Right hindlimb (tissue), 1 donor: ENCODE measurements at places on chromosomes 16 and 17.

DNA sequence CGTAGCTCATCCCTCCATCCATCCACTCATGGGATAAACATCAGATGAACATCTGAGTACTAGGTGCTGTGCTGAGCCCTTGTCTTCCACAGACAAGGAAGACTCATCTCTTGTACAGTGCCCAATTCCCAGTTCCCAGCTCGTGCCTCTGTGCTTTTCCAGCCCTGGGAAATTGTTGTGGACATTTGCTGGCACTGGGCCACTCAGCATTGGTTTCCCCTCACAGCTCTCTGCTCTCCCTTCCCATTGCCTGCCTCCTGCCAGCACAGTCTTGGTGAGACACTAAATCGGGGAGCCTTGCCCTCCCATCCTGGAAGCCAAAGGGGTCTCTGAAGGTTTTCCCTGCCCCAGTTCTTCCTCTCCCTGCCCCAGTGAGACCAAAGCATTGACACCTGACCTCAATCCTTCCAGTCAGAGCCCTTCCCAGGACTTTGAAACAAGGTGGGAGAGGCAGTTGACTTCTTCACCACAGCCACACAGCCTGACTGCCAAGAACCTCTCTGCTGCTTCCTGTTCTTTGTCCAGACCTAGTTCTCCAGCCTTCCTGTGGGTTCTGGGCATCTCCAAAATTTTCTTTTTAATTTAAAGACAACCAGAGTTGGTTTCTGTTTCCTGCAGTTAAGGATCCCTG is 50.2 kb downstream of the WSB1 start:
- DNase-seq, result peak; percentile 57

DNA sequence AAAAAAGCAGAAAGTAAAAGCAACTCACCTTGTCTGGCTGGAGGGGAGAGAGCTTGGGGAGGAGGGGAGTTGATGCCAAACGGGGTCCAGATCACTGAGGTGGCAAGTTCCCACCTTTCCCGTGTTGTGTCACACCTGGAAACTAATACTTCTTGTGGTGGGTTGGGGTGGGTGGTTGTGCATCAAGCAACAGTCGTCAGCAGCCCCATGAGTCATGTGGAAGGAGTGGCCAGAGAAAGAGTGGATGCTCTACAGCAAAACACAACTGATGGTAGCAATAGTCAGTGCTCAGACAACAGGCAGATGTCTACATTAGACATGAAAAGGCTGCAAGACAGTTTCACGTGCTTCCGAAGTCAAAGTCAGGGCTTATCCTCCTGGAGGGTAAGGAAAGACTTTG is 35.4 kb downstream of the ARSG start:
- DNase-seq, result no peak

DNA sequence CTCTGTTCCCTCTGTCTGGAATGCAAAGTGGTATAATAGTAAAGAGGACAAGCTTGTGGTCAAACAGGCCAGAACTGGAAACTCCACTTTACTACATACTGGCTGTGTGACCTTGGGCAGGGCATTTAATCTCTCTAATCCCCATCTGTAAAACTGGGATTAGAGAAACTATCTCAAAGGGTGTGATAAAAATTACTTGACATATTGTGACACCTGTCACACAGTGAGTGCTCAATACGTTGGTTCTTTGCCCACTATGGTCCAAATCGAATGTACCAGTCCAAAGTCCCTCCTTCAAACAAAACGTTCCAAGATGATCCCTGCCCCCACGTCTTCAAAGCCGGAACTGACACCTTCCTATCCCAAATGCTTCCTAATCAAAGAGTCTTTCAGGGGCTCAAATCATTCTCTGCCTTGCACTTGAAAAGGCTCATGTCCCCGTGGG is 734 bp downstream of the PGAP3 start:
- no peak for DNase-seq

DNA sequence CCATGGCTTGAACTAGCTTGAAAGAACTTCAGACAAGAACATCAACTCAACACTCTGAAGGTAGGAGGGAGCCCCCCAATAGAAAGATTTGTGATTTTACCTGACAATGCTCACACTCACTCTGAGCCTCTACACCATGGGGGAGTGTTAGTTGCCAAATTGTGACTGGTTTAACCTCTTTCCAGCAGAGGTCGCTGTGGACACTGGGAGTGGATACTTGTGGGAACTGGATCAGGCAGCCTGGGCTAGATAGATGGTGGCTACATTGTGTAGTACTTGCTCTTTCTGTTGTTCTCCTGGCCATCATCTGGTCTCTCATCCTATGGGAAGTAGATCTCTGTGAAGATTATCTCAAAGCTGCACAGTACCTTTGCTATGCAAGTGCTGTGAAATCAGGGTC is 2.9 kb downstream of the SMPD3 start:
- DNase-seq, result no peak

GRCh38 chr17:29586676-29587469 is 2.6 kb downstream of the GIT1 start:
- peak; percentile 17 for DNase-seq

DNA sequence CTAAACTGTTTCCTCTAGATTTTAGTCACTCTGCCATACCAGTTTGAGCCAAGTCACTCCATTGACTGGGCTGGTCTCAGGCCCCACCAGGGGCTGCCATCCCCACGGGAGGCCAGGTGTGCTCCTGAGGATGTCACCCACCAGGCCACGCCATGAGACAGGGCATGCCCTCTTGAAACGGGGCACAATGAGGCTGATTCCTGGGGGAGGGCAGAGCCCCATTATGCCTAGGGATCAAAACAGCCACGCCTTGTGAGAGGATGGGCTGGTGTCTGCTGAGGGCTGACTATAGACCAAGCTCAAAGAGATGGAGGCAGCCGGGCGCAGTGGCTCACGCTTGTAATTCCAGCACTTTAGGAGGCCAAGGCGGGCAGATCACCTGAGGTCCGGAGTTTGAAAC is 21.5 kb downstream of the GINS2 start:
- no peak for DNase-seq

DNA sequence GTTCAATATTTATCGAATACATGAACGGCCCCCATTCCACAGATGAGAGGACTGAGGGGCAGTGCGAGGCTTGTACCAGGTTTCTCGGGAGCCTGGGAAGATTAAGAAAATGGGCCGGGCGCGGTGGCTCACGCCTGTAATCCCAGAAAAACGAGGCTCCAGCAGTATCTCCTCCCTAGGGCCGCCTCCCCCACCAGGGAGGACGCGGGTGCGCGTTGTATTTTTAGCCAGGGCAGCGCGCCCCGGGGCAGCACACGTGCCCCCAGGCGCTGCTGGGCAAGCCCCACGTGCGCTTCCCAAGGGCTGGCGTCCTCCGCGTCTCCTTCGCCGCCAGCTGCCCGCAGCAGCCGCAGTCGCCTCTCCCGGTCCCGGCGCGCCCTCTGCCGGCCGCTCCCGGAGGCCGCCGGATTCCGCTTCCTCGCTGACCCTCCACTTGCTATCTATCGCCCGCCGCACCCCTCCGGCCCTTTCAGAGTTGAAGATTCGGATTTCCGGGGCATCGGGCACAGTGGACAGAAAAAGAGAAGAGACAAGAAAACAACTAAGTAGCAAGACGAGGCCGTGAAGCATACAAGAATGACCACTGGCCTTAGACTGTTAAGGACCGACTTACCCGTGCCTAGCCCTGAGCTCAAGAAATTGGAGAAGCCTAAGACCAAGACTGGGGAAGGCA is 1.9 kb upstream of the YBX2 start:
- peak; percentile 84 for DNase-seq

- DNase-seq, result peak; percentile 55
Measured at GRCh38 chr17:37148156-37148555, 199.4 kb downstream of the AATF start.

GRCh38 chr17:58112970-58113631 is 29.9 kb downstream of the DYNLL2 start:
- peak; percentile 74 for DNase-seq

GRCh38 chr16:55642611-55643010 is 13.2 kb upstream of the SLC6A2 start:
- DNase-seq, result no peak

DNA sequence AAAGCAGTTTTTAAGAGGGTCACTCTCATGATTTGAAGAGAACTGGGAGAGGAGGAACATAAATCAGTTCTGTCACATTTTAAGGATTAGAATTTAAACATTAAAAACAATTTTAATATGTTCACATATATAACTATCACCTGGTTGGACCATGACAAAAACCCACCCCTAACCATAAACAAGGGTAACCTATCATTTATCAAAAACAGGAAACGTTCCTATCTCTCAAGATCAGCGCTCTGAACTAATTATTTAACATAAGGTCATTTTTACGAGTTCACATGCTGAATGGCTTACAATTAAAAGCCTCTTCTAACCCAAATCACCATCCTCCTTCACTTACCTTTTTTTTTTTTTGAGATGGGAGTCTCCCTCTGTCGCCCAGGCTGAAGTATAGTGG is 45.0 kb downstream of the KANSL1 start:
- DNase-seq, result no peak

DNA sequence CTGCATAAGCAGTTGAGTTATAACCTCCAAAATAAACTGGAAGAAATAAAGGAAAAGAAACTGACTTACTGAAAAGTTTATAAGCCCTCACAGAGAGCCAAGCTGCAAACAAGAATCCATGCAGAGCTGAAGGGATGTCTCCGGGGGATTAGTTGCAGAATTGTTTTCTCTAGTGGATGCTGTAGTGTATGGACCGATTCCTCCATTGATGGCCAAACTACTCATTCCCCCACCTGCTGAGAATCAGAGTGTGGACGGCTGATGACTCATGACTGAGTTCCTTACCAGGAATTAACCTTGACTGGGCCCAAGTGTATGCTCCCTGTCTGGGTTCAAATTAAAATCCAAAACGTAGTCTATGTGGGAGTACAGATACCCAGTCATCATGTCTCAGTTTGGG is 93.9 kb upstream of the CDH8 start:
- no peak for DNase-seq

DNA sequence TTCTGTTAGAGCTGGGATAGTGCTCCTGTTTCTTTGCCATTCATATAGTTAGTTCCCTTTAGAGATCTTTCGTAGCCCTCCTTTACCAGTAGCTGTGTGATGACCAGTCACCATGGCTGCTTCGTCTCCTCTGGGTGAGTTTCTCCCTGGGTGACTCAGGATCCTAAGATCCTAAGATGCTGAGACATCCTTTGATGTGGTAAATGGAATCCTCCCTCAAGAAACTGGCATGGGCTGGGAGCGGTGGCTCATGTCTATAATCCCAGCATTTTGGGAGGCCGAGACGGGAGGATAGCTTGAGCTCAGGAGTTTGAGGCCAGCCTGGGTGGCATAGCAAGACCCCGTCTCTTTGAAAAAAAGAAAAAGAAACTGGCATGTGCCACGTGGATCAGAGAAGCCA is 5.9 kb downstream of the PHAF1 start:
- no peak for DNase-seq

GRCh38 chr17:77453613-77454241 is 313.0 kb downstream of the SEC14L1 start:
- no peak for DNase-seq

DNA sequence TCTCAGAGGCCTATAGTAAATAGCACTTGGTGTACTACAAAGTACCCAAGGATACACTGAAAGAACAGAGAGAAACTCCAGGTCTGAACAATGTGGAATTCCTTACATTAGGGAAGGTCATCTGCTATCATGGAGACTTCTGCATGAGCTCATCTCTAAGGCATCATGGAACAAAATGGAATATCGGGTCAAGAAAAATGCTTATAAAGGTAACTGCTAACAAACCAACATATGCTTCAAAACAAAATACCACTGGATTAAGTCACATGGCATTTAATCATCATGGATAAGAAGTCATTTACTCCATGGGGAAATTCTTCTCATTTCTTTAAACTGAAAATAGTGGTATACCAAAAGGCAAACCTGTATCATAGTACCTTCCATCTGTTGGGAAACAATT is 34.2 kb downstream of the TXNDC11 start:
- DNase-seq, result no peak

DNA sequence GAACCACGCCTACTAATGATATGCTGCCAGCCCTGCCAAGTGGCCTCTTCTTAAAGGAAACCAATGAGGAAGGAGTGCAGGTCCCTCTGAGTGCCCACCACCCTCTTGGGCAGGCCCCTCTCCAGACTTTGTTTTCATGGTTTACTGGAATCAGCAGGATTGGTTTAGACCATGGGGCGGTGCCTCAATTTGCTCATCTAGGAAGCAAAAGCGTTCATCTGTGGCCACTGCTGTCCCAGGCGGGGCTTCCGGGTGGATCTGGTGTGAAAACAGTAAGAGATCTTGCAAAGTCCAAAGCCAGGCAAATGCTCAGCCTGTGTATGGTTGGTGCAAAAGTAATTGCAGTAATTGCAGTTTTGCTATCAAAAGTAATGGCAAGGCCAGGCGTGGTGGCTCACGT is 71.3 kb downstream of the AMFR start:
- peak; percentile 6 for DNase-seq

DNA sequence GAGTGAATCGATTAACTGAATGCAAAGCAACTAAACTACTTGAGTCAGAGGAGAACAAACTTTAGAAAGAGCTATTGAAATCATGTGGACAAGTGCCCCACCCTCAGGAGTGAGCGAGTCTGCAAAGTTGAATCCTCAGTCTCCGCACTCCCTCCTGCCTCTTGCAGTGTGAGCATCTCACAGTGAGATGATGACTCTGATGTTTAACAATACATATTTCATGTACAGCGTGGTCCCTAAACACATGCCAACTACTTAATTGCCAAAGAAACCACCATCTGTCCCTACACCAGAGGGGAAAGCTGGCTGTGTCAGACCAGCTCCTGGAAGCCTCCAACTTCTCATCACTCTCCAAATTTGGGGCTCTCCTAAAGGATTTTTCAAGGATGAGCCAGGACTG is 31.2 kb downstream of the PIMREG start:
- no peak for DNase-seq

DNA sequence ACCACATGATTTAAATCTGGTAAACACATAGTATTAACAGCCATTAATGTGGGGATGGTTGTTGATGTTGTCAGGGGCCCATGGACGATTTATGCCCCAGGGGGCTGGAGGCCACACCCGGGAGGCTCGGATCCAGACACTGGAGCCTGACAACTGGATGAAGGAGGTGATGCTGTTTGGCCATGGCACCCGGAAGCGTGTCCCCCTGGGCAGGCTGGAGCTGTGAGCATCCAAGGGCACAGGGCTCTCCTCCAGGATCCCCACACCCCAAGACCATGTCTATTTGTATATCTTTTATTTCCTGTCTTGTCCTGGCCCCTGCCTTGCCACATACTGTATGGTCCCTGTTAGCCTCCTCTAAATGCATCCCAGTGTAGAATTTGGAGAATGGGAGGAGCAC is 4.6 kb downstream of the RSAD1 start:
- no peak for DNase-seq

DNA sequence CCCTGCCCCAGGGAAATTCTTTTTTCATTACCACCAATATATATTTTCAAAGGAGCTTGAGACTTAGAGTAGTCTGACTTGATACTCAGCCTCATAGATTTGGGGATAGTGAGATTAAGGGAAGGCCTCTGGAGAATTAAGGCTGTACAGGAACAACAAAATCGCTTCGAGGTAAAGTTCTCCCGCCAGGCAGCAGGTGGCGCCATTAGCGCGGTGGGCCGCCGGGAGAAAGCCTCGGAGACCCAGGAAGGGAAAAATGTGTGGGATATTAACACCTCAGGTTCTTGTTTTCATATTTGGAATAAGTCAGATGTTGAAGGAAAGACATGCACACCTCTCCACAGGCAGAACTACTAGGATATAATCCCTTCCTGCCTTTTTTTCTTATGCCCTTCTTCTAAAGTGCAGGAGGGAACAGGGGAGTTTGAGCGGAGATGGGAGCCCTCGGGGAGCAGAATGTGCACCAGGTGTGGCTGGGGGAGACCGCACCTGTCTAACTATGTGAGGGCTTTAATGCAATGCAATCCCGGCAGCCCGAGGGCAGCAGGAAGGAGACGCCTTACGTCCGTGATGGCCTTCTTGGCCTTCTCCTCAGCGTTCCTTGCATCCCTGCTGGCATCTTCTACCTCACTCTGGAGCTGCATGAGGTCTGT is 25.9 kb downstream of the MYH3 start:
- no peak for DNase-seq
